ENCODE measurements at places on chromosomes 4 and X.

- no peak for DNase-seq
These were observed 24.4 kb downstream of the TNIP3 start for GRCh38 chr4:121139533-121140222.

DNA sequence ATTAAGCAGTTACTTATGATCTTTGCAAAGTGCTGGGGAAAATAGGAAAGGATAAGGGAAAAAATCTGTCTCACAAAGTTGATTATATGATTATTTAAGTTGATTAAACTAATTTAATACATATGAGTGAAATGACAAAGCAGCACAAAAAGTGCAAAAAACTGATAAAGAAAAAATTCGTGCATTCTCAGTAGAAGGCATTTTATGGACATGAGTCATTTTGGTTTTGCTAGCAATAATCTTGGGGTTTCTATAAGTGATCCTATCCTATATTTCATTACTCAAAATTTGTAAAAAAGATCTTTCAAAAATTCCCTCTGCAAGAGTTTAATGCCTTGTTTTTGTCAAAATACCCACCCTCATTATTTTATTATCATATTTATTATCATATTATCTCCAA lies 224.2 kb upstream of the ANXA10 start:
- DNase-seq: no peak

DNA sequence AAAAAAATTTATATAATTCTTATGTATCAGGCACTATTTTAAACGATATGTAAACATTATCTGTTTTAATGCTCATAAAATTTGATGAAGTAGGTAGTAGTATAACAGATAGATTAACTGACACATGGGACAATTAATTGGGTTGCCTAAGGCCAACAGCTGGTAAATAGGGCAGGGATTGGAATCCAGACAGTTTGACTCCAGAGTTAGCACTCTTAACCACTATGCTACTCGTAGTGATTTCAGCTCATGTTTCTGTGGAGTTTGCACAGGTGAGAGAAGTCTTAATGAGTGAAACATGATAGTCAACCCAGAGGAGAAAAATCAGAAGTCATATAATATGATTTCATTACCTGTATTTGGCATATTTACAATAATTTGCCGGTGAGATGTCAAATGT lies 126.0 kb upstream of the WDFY3 start:
- no peak for DNase-seq

GRCh38 chr4:1659104-1660043 lies 24.7 kb downstream of the FAM53A start:
- no peak for DNase-seq

- DNase-seq: no peak
These were observed 365.9 kb downstream of the INPP4B start for GRCh38 chr4:142480244-142480643.

DNA sequence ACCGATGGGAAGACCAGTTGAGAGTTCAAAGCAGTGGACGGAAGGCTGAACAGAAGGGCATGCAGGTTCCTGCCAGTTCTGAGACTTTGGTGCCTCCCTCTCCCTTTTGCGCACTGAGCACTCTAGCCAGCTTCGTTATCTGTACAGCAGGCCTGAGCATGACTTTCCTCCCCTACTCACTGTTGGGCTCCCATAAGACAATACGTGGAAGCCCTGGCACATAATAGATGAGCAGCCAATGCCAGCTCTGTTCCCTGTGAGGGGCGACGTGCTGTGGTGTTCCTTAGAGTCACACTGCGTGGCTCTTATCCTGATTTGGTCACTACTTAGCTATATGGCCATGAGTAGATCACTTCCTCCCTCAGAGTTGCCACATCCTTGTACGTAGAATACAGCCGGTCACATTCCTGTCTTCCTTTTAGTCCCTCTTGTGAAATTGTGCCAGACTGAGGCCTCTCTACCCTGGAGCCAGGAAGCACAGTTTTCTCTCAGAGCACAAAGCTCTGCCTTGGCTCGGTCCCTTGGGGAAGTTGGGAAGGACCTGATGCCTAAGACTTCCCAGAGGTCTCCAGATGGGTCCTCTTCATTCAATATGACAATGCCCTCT lies 160.4 kb upstream of the MAMLD1 start:
- DNase-seq: no peak

DNA sequence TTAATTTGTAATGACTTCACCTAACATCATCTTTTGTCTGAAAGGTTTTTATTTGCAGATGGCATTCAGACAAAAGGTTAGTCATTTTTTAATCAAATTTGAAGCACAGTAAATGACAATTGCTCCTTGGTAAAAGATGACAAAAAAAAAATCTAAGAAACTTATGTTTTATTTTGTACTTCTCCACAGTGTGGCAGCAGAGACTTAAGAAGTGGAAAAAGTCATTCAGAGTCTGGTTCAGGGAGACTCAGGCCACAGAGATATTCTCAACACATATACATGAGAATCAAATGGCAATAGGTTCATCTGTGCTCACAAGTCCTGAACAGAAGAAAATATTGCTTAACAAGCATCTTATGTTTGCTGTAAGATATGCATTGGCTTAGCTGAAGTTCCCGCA lies 436.2 kb downstream of the KCNIP4 start:
- DNase-seq: no peak

- no peak for DNase-seq
These were observed 105.4 kb upstream of the ANK2 start for GRCh38 chr4:112944006-112944405.

DNA sequence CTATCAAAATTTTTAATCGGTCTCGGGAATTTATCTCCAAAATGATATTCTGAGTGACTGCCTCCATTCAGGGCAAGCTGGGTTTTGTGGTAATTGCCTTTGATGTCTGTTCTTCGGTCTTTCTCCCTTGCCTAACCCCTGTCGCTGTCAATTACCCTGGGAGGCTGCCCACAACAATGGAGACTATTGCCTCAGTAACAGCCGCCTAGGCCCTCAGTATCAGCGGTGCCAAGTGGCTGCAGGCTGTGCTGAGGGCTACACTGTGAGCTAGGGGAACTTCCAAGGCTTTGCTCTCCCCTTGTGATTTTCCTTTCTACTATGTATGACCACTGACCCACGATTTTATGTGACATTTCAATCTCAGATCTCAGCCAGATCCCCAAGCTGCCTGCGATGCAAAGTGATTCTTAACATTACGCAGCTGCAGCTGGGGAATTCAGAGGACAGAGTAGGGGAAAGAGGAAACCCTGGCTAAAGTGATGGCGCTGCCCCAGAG lies 36.3 kb upstream of the REST start:
- no peak for DNase-seq

DNA sequence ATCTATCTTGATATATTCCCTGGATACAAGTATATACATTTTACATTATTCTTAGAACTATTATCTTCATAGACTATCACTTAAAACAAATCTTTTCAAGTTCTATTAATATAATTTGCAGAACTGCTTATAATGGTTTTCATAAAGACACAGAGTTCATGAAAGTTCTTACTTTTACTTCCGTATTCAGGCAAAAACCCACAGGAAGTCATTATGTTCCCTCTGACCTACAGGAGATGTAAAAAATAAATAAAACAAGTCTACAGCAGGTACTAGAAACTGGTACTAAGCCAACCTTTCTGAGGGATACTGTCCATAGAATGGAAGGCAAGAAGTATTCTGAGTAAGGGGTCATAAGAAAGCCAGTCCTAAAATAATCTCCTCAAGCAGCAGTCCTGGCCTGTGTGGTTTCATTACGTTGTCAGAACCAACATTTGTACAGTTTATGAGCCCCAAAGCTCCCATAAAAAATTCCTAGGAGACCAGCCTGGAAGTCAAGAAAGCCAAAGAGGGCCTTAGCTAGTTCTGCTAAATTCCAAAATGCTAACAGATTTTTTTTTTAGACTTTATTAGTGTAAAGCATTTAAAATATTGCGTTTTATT lies 68.6 kb downstream of the CAMK2D start:
- no peak for DNase-seq

- no peak for DNase-seq
These were observed 376.0 kb downstream of the BCOR start for GRCh38 chrX:39721566-39722279.

GRCh38 chrX:154294791-154295574 lies at the start of gene TEX28:
TSS of gene TEX28 (minus strand) at chrX:154295124. CDS start at chrX:154292117, 3,007 bp downstream.
- DNase-seq: no peak

DNA sequence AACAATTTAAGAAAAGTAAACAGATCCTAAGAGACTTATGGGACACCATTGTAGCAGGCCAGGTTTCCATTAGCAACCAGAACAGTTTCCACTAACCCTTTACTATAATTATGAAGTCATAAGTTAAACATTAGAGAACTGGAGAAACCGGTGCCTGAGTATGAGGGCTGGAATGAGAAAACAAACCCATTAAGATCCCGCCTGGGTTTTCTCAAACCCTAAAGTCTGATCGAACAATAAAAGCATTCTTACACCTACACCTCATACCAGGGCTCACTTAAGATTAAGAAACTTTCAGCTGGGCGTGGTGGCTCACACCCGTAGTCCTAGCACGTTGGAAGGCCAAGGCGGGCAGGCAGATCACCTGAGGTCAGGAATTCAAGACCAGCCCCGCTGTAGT lies 13.7 kb upstream of the DHX15 start:
- DNase-seq: no peak

GRCh38 chr4:166182145-166182544 lies 309.1 kb downstream of the TLL1 start:
- DNase-seq: no peak

DNA sequence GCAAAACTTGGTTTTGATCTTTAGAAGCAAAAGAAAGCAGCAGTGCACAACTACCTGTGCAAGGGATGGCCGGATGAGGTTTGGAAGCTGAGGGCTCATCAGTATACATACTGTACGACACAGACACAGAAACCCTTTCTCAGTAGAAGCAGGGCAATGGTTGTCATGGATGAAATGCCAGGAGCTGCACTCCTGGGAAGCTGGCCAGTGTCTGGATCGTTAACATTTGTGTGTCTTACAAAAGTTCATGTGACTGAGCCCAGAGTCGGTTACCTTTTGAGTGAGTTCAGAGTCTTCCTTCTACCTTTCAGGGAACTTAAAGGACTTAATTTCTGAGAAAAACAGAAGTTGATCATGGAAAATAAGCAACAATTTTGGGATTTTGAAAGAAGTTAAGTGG lies 230.3 kb downstream of the APBB2 start:
- no peak for DNase-seq

DNA sequence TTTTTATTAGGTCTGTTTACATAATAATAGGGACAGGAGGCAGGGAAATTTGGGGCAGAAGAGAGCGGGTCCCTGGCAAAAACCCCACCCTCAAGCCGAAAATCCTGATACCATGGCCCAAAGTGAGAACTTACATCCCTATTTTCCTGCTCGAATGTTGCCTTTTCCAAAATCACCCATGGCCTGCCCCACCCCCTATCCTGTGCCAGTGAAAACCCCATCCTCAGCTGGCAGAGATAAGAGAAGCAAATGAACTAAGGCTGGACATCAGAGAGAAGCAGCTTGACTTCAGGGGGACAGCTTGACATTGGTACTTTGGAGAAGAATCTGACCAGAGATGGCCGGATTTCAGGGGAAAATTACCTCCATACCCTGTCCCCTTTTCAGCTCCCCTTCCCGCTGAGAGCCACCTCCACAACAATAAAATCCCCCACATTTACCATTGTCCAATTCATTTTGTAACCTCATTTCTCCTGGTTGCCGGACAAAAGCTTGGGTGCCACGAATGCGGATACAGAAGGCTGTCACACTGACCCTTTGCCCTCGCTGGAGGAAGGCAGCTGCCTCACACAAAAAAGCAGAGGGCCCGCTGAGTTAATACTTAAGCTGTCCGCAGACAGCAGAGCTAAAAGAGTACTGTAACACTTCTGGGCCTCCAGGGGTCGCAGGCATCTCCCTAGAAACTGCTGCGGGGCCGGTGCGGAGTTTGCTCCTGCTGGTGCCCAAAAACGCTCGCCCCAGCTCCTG lies 196.2 kb downstream of the SNCA start:
- no peak for DNase-seq

DNA sequence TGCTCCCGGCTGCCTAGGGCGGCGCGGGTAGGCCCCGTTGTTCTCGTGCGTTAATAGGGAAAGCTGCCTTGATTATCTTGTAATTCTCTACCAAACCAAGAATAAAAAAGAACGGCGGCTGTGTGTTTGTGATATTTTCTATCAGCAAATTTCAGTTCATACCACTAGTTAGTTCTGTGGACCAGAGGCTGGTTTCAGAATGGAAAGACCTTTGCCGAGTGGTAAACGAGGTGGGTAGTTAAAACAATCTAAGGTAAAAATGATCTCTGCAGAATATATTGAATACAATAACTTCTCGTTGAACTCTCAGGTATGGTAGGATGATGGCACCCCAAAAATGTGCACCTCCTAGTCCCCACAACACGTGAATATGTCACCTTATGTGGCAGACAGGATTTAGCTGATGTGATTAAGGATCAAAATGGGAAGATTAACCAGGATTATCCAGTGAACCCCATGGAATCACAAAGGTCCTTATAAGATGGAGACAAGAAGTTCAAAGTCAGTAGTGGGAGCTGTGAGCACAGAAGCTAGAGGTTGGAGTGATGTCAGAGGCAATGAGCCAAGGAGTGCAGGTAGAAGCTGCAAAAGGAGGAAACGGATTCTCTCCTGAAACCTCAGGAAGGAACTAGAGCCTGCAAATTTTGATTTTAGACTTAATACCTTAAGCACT lies 574 bp upstream of the CFAP97 start:
- DNase-seq: no peak

GRCh38 chr4:42149004-42149403 lies 3.5 kb downstream of the BEND4 start:
- no peak for DNase-seq

DNA sequence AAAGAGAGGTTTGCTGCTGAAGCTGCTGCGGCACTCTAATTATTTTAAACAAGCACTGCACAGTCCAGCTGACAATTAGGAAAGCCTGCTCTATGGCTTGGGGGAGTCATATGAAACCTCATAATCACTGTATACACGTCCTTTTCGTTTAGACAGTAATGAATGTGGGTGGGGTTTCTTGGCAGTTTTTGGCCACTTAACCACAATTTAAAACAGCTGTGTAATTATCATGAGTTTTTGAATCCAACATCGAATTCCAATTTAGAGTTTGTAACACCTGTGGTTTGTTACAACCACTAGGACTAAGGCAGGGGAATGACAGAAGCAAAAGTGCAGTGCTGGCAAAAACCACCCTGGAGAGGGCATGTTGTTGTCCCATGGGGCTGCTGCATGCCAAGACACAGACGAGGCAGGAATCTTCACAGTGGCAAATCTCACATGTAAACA lies 99.5 kb downstream of the CXXC4 start:
- DNase-seq: no peak

GRCh38 chr4:624705-625590 lies at the start of gene PDE6B:
TSS of gene PDE6B (plus strand) at chr4:625573. CDS start at chr4:625627, 54 bp downstream.
- no peak for DNase-seq

GRCh38 chrX:97326456-97326855 lies 442.7 kb downstream of the RPA4 start:
- no peak for DNase-seq

DNA sequence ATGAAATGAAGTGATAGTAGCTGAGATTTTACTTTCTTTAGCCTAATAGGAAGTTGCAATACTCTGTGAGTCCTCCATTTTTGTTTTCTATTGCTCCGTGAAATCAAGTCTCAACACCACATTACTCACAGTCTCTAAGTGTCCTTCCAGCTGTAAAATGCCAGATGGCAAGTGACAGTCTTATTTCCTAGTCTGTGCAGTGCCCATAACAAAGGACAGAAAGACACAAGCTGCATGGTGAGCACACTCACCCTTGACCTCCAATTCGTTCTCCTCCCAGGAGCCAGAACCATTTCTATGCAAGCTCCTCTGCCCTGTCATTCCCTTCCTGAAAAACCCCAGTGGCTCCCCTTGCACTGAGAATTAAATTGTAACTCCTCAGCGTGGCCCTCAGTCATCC lies 101.6 kb downstream of the PARM1 start:
- no peak for DNase-seq

- no peak for DNase-seq
These were observed 523.4 kb downstream of the ADGRL3 start for GRCh38 chr4:61723492-61723891.

Data from stimulated activated CD8-positive, alpha-beta memory T cell treated with anti-CD3 and anti-CD28 coated beads, Interleukin-4, amount 100 ng/mL, for 4 hours (primary cell).